ENCODE measurements at places on chromosomes 1 and 21.

GRCh38 chr1:5693568-5693967 is 298.7 kb downstream of the NPHP4 start:
- DNase-seq, result no peak

- DNase-seq, result no peak
Measured at GRCh38 chr1:39566441-39567137, 10.0 kb downstream of the PABPC4 start.

GRCh38 chr1:21778405-21778727 is 4.6 kb downstream of the USP48 start:
- no peak for DNase-seq

GRCh38 chr1:192763756-192764155 is 45.1 kb upstream of the RGS2 start:
- no peak for DNase-seq

- DNase-seq, result no peak
Measured at GRCh38 chr1:31694964-31695313, 8.9 kb downstream of the COL16A1 start.

DNA sequence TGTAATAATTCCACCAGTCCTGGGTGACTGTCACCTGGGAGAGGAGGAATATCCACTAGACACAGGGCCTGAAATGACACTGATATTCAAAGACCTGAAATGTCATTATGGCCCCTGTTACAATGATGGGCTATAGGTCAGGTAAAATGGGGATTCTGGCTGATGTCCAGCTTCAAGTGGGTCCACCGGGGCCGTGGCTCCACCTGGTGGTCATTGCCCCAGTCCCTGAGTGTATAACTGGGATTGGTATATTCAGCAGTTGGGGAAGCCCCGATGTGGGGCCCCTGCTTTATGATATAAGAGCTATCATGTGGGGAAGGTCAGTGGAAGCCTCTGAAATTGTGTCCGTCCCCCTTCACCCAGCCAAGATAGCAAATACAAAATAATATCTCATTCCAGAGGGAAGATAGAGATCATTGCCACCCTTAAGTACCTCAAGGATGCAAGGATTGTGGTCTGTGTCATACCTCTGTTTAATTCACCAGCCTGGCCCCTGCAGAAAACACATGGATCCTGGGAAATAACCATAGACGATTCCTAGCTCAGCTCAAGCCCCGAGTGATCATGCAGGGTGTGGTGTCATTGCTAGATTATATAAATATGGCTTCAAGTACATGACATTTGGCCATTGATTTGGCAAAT is 19.4 kb downstream of the PLEKHO1 start:
- peak; percentile 67 for DNase-seq

DNA sequence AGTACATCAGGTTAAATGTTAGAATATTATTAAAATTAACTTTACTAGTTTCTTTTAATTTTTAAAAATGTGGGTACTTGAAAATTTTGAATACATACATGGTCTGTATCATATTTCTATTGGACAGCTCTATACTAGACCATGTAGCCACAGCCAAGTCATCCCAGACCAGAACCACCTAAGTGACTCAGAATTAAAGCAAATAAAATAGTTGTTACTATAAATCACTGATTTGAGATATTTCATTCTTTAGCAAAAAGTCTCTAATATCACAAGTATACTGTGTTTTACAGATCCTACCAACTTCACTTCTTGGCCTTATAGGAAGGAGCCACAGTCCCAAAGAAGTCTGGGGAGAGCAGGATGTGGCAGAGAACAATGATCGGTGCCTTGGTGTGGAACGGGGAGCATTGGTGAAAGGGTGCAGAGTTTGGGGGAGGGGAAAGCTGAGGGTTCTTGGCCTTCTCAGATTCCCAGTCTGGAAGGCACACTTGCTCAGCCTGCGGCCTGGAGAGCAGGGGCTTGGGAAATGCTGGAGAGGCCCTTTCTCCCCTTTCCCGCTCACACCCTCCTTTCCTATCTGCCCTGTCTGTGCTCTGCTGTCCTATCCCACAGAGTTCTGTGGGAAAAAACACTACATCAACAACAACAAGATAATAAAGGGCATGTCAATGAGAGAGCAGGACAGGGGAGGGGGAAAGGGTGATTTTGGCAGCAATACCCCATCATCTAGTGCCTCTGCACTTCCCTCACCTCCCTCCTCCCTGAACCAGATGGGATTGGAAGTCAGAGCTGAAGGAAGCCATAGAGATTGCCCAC is 122.1 kb downstream of the NGF start:
- no peak for DNase-seq

- DNase-seq, result no peak
Measured at GRCh38 chr1:50724626-50725286, 235.3 kb downstream of the FAF1 start.

- no peak for DNase-seq
Measured at GRCh38 chr1:219058891-219059820, 114.5 kb upstream of the LYPLAL1 start.

- DNase-seq, result peak; percentile 6
Measured at GRCh38 chr21:14620152-14620551, 74.0 kb upstream of the SAMSN1 start.

GRCh38 chr21:41403966-41404365 is 22.1 kb upstream of the MX1 start:
- DNase-seq, result no peak

- no peak for DNase-seq
Measured at GRCh38 chr1:229882621-229883020, 184.4 kb upstream of the GALNT2 start.

DNA sequence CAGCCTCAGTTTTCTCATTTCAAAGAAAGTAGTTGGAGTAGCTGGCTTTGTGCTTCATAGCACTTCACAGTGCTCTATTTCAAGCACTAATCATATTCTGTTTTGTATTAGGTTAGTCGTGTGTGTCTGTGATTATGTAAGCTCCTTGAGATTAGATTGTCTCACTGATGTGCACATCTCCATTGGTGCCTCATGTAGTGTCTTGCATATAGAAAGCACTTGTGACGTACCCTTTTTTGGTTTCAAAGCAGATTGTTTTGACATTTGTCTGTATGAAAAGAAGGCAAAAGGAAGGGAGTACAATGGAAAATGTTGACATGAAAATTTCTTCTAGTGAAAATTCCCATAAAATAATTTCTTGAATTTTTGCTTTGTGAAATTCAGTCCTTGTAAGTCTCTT is 13.9 kb downstream of the BTBD8 start:
- no peak for DNase-seq

GRCh38 chr1:19197845-19198244 is 12.2 kb downstream of the UBR4 start:
- DNase-seq, result no peak

DNA sequence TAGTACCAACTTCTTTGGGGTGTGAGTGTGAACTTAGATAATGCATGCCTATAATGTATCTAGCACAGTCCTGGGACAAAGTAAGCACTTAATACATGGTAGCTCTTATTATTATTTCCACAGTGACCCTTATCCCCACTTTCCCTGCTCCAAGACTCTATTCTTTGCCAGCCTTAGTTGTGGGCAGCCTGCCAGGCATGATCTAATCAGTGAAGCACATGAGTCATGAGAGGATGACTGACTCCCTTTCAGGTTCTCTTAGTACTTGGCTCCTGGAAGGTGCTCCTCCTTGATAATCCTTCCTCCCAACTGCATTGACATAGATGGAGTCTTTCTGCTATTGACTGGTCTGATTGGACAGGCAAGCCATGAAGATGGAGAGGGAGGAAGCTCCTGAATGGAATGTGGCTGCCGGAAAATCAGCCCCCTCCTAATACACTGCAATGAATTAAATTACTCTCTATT is 17.4 kb upstream of the GNG12 start:
- DNase-seq, result peak; percentile 14

- no peak for DNase-seq
Measured at GRCh38 chr1:75127916-75128717, 6.1 kb upstream of the LHX8 start.

DNA sequence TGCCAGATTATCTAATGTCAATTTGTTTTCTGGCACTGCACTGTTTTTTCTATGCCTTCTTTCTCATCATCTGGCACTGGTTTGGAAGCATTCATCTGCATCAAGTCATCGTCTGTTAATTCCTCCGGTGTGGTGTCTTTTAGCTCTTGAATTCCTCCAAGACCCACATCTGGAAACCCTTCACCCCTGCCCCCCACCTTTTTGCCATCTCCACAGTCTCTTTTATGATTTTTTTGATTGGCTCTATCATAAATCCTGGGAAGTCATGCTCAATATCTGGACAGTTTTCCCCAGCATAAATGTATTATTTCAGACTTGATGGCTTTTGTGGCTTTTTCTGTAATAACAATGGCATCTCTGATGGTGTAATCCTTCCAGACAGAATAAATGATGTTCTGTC is 10.4 kb upstream of the KCNK1 start:
- DNase-seq, result no peak

- no peak for DNase-seq
Measured at GRCh38 chr1:183443011-183443410, 24.8 kb upstream of the NMNAT2 start.

GRCh38 chr1:107949467-107950253 is 15.3 kb downstream of the VAV3 start:
- DNase-seq, result peak; percentile 21

DNA sequence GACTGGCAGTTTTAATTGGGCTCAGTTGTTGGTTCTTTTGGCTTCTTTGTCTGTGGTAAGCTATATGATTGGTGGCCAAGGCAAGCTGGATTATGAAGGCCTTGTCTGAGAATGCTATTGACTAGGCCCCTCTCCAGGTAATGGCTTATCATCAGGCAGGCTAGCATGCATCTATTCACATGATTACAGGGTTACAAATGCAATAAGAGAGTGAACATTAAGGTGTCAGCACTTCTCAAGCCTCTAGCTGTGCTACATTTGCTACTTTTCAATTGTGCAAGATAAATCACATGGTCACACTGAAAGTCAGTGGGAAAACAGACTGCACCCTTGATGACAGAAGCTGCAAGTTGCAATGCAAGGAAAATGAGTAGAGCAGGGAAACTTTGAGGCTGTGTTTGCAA is 550.9 kb upstream of the TMPRSS15 start:
- no peak for DNase-seq

Data from stimulated activated CD4-positive, alpha-beta T cell treated with anti-CD3 and anti-CD28 coated beads, Interleukin-15, amount 100 ng/mL, for 24 hours (primary cell).